Thyroid gland (tissue), 4 donors: ENCODE measurements at places on chromosomes 4 and X. TPM values are rescaled to one million over a fixed set of nuclear protein-coding genes. Genes with fewer than 3 reads are reported as not detected.
A peak's percentile ranks its signal among the peaks of the same experiment; 100 is the strongest.

The ADH7 gene
- not detected for total RNA-seq

The FGF13 gene
- total RNA-seq: 2.3 TPM

The MTCP1 gene
- total RNA-seq: 0.78 TPM

- DNase-seq: no peak
Observed at GRCh38 chr4:47486231-47486673, 1.2 kb downstream of the ATP10D start.

DNA sequence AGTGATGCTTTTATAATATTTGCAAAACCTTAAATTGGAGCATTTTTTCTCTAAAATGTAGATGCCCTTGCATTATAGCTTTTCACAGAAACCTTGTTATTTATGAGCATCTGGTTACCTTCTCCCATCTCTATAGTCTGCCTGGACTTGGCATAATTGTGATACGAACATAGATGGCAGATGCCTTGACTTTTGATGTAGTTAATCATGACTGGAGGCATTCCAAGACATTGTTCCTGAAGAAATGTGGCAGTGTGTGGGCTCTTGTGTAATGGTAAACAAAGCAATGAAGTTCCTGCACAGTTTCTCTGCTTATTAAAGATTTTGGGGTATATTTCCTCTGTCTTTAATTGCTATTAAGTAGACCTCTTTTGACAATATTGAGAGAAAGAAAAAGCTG, 500.1 kb downstream of the PCDH19 start:
- no peak for DNase-seq

- peak; percentile 76 for DNase-seq
Observed at GRCh38 chrX:153494541-153495361, at the start of gene BGN. TSS of gene BGN (plus strand) at chrX:153494980. CDS start at chrX:153504632, 9,652 bp downstream.

DNA sequence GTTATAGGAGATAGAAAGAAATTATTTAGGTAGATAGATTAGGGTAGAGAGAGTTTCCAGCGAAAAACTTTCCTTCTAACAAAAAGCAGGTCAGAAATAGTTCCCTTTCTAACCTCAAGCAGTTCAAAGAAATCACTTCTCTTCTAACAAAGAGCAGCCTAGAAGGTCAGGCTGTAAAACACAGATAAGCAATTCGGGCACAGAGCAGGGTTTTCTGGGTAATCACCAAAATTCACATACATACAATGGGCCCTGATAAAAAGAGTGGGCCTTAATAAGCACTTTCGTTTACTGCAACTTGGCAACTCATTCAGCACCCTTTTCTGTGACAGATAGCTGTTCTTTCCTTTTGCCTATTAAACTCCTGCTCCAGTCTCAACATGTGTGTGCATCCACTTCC, 13.4 kb upstream of the NAF1 start:
- no peak for DNase-seq

DNA sequence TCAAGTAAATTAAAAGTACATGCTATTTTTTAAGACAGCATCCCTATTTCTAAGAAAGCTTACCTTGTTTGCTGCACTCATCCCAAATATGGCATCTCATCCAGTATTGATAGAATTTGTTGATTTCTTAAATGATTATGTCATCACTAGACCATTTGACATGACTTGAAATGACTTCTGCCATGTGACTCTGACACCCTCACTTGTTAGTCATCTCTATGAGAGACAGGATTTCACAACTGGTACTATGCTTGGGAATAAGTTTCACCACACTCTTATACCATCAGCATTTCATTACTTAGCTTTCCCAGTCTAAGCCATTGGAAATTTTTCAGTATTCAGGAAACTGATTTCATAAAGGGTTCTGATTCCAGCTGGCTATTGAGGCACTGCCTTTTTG, 55.3 kb downstream of the TMPRSS11F start:
- DNase-seq: no peak

- no peak for DNase-seq
Observed at GRCh38 chrX:68827256-68827655, 1.6 kb upstream of the EFNB1 start.
